ENCODE measurements at places on chromosomes 5 and 9.

GRCh38 chr5:125695996-125696655 is 727.1 kb upstream of the GRAMD2B start:
- no peak for DNase-seq

GRCh38 chr5:93915142-93915553 is 173.7 kb upstream of the POU5F2 start:
- DNase-seq = peak; percentile 63

DNA sequence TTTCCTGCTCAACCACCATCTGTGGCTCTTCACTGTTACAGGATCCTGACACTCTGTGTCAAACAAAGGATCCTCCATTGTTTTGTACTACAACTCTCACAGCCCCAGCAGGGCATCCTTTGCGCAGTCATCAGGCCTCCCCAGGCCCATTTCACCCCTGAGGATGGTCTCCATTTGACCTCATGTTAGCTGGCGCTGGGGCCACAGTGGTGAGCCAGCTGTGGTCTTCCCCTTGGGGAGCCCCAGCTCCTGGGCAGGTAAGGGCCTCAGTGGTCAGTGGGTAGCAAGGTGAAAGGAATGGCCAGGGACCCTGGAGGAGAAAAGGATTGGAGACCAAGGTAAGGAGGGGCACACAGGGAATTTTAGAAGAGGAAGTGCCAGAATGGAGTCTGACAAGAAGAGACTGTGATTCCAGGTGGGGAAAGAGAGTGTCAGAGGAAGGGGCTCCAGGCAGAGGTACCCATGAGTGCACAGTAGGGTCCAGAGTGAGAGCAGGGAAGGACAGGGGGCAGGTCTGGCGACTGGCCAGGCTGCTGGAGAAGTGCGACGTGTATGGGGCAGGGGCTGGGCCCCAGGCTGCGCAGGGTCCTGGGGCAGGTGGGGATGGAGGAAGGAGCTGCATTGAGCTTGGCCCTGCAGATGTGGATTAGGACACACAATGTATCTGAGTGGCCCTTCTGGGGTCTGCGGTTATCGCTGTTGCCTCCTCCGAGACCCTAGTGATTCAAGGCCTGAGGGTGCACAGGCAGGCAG is 109.9 kb downstream of the PHF2 start:
- no peak for DNase-seq

DNA sequence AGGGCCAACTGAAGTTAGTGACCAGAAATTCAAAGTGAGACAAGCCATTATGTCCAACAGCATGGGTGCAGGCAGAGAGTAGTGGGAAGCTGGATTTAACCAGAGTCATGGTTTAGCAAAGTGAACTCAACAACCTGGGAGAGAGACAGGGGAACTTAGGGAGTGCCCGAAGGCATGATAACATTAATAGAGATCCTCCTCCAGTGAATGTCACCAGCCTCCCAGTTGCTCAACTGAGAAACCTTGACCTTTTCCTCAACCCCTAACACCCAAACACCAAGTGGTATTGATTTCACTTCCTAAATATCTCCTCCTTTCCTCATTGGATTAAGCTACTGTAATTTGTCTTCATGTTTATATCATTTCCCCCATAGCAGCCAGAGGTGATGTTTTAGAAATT is 42.6 kb downstream of the HMGCS1 start:
- DNase-seq = no peak

DNA sequence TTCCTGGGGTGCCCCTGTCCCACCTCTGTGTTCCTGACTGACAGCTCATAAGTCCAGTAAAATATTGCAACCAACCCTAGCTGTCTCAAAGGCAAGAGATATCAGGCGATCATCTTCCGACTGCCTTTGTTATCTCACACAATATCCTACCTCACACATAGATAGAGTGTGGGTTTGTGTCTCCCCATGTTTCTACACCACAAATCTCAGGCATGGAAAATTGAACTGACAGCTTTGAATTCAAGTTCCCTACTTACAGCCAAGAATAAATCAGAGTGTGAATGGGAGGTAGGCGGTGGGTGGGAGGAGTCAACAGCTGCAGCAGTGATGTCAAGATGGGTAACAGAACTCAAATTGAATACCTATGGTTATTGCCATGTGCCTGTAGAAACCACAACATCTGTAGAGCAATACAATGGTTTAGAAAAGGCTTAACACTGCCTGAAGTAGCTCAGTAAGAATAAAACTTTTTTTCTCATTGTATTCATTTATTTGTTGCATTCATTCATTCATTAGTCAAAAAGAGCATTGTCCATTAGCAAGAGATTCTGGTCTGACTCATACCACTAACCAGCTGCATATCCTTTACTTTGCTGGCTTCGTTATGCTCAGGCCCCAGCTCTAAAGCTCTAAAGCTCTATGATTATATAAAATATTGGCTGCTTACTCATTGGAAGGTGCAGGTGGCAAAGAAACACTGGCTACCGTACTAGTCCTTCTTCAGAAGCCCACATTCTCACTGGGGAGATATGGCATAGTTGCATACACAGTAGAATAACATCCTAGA is 108.2 kb upstream of the DMAC1 start:
- no peak for DNase-seq
